ENCODE measurements at places on chromosomes 7 and 10.

DNA sequence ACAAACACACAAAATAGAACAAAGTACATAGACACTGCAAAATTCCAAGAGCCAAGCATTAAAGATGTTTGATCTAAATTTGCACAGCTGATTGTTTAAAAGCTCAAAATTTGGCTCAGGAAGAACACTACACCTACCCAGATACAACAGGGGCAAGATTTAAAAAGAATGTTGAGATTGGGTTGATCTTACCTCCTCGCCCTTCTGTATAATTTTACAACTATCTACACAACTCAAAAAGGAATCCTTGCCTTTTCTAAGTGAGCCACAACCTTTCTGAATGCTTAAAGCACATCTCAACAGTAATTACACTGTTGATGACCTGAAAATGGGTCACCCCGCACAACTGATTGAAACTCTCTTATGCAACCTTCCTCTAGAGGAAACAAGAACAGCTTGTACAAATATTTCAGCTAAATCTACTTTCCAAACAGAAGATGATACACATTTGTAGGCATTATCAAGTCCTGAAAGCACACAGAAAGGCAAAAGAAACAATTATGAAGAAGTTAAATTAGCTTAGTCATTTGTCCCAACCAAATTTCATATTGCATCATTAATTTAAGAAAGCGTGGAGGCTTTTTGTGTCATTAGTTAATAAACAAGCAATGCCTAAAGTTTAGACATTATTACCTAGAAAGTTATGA is 75.5 kb downstream of the UBE2H start:
- DNase-seq, result no peak

DNA sequence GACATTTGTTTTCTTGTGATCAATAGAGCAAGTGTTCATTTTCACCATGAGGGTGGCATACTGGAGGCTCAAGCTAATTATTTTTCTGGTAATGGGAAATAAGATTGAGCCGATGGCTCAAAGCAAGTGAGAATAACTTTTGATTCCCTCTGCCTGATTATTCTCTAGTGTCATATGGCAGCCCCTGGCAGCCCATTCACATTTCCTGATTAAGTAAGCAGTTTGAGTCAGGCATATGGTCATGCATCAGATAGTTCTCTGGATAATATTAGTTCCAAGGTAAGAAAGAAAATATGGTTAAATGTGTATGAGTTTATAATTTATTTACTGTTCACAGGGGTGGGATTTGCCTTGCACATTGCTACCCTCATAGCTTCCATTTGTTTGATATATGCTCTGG is 109.2 kb downstream of the DYNC1I1 start:
- no peak for DNase-seq

DNA sequence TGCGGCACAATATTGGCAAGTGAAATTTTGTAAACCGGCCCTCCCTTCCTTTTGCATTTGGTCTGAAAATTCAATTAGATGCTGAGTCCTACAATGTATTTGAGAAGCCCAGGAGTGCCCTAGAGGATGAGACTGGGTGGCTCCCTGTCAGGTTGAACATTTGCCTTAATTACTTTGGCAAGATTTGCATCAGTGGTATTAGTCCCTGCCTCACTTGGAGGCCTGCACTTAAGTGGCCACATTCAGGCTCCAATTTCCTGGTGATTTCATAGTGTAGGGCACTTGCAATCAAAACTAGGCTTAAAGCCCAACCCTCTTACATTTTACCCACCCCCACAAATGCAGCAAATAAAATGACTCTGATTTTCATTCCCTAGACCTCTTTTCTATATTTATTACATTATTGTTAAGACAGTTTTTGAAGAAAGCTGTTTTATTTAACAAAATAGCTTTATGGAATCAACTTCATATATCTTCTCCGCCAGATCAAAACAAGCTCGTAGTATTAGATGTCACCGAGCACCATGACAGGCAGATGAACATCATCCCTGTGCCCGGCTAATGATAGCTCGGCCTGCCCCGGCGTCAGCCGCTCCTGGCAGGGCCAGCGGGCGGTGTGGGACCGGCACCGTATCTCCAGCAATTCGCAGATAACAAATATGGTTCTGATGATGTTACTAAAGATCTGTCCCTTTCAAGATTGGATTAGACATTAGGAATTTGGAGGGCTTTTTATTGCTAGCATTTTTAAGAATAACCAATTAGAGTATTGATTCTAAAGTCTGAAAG is 73.6 kb downstream of the EGFR start:
- no peak for DNase-seq

DNA sequence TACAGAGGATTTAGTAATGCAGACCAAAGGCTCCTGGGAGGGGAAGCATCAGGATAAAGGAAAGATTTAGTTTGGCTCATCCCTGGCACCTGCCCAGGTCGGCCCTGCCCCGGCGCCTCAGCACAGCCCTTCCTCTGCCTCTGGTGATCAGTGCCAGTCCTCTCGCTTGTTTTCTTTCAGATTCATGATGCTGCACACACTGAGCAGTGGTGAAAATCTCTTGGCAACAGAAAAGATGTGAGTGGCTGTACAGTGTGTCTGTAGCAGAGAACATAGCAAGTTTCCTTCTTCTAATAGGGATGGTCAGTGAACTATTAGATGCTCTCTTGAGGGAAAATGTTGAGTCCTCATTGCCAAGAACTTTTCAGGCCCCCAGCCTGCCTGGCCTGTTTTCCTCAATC is 994.1 kb downstream of the KCNMA1 start:
- DNase-seq, result no peak

DNA sequence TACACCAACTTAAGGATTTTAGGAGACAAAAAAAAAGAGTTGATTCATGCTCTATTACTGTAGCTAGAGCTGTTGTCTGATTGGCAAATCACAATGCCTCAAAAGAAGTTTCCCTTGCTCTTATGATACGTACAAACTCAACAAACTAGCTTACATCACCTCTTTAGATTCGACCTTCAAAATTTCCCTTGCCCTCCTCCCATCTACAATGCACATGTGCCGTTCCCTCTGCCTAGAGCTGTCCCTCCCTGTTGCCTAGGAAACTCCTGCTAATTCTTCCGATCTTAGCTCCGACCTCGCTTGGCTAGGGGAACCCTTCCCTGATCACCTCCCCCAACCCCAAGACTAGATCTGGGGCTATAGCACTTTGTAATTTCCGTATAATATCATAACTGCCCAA is 55.4 kb downstream of the MAP3K8 start:
- no peak for DNase-seq

GRCh38 chr10:26468291-26468690 is 30.1 kb downstream of the APBB1IP start:
- no peak for DNase-seq

- DNase-seq, result peak; percentile 73
These were observed 17.1 kb downstream of the IKZF1 start for GRCh38 chr7:50321487-50322067.

- DNase-seq, result no peak
These were observed 349.3 kb downstream of the CXCL12 start for GRCh38 chr10:44035474-44036197.

DNA sequence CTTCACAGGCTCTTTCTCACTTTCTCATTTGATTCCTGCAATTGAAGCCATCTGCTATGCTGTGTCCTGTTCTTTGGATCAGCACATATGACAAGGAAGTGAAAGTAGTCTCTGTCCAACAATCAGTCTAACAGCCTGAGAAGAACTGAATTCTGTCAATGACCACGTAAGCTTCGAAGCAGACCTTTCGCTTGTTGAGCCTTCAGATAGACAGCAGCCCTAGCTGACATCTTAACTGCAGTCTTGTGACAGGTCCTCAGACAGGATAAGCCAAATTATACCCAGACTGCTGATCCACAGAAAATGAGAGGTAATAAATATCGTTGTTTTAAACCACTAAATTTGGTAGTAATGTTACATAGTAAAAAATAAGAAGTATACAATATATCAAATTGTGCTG is 691.0 kb upstream of the LRRTM3 start:
- DNase-seq, result no peak

DNA sequence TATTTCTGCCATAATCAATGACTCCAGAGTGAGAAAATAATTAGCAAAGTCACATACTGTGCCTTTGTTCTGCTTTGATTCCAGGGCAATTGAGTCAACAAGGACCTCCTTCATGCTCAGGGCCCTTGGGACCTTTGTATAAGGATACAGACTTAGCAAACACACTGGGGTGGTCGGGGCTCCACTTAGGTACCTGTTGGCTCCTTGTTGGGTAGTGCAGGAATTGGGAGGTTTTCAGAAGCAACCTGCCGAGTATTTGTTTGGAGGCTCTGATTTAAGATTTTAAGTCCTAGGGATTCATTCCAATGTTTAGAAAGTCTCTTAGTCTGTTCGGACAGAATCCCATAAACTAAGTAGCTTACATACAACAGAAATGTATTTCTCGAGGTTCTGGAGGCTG is 3.0 kb downstream of the ADCK2 start:
- DNase-seq, result no peak

DNA sequence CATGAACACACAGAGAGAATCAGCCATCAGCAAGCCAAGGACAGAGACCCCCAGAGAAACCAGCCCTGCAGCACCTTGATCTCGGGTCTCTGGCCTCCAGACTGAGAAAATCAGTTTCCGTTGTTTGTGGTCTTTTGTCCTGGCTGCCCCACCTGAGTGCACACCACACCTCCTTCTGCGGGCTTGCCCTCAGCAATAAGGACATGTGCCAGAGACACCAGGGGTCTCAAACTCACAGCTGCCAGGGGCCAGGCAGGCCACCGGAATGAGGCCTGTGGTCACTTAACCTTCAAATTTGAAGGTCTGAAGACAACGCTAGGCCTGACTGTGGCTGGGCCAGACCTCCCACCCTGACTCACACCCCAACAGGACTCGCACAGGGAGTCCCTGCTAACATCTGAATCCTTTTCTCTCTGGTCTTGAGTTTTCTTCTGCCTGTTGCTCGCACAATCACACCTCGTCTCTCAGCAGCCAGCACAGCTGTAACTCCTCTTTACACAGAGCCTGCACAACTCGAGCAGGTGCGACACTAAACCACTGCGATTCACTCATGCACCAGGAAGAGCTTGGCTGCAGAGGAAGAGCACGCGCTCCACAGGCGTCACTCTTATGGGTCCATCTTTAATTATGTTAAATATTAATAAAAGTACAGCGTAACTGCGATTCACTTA is 86.2 kb downstream of the CHST15 start:
- no peak for DNase-seq

GRCh38 chr10:93639791-93640190 is 27.5 kb downstream of the PDE6C start:
- no peak for DNase-seq

DNA sequence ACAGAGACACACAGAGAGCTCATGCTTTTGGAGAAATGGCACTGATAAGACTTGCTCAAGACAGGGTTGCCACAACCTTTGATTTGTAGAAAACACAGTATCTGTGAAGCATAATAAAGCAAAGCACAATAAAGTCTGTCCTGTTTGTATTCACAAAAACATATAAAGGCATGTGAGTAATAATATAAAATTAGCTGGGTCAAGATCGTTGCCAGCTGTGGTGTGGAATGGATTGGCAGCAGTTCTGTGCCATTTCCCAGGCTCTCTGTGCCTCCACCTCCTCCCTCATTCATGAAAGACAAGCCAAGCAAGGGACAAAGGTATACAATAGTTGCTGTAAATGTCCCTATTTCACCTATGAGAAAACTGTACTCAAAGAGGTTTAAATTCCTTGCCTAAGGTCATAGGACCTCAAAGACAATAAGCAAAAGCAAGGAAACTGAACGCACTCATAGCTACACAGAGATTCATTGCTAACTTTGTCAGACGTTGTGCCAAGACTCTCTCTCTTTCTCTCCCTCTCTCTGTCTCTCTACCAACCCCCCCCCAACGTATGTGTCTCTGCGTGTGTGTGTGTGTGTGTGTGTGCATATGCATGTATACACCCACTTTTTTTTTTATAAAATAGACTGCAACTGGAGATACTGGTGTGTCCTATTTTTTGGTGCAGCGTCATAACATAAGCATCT is 31.8 kb downstream of the CHST3 start:
- DNase-seq, result no peak

GRCh38 chr7:77338260-77338659 is 77.9 kb downstream of the GSAP start:
- no peak for DNase-seq

- DNase-seq, result no peak
These were observed 141.3 kb downstream of the EPC1 start for GRCh38 chr10:32205670-32206069.

GRCh38 chr10:77157248-77158019 is 480.2 kb downstream of the KCNMA1 start:
- no peak for DNase-seq

DNA sequence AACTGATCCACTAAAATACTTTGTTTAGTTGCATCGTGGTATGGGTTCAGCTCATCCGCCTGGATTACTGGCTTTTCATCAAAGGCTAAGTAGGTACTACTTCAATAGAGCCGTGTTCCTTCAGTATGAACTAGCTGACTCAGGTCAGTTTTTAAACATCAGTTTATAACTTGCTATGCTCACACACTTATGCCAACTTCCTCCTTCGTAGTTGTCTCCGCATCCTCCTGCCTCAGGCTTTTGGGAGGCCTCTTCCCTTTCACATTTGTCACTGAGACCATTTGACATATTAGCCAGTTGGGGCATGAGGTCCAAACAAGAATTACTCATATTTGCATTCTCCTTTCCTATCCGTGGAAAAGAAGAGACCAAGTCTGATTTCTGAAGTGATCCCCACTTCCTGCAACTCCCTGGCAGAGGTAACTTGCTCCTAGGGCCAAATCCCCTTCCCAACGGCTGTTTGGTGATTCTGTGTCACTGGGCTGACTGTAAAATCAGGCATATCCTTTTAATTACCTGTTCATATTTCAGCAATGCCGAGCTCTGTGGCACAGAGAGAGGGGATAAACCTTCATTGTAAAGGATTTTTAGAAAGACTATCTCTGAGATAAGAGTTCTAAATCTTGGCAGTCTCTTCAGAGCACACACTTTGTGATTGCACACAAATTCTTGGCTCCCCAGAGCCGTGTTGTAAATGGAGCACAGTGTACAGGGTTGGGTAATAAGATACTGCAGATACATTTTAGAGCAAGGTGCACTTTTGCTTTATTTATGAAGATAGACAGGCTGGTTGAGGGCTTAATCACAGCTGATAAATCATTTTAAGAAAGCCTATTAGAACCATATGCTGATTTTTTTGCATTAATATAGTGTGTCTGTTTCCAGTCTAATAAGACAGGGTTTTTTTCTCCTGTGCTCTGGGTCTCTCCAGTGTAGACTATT is 108.0 kb downstream of the CREB5 start:
- no peak for DNase-seq

GRCh38 chr10:24622781-24623301 is 100.8 kb downstream of the ARHGAP21 start:
- DNase-seq, result peak; percentile 7

DNA sequence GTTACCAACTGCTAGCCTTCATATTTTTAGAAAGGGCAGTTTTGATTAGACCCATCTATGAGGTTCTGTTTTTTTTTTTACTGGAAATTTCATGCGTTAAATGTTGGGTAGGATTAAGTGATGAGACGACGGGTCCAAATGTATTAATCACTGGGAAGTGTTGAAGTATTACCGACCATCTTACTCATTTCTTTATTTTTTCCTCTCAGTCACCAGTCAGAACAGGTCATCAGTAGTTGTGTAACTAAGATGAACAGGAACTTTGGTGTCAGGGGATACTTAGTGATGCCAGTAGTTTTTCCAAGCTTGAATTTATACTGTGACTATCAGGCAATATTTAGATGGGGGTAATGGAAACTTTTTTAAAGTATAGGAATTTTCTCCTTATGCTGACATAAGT is 14.2 kb downstream of the TFAM start:
- DNase-seq, result no peak

Measured in CD4-positive, alpha-beta T cell treated with Interleukin-1 beta for 1 hour (primary cell).